ENCODE measurements at places on chromosomes 5 and 9.

GRCh38 chr9:117169089-117169621 lies 245.7 kb downstream of the ASTN2 start:
- no peak for DNase-seq

- DNase-seq, result no peak
Measured at GRCh38 chr5:103480246-103480645, 82.3 kb downstream of the NUDT12 start.

GRCh38 chr9:7375013-7375511 lies 424.5 kb downstream of the DMAC1 start:
- peak; percentile 52 for DNase-seq

DNA sequence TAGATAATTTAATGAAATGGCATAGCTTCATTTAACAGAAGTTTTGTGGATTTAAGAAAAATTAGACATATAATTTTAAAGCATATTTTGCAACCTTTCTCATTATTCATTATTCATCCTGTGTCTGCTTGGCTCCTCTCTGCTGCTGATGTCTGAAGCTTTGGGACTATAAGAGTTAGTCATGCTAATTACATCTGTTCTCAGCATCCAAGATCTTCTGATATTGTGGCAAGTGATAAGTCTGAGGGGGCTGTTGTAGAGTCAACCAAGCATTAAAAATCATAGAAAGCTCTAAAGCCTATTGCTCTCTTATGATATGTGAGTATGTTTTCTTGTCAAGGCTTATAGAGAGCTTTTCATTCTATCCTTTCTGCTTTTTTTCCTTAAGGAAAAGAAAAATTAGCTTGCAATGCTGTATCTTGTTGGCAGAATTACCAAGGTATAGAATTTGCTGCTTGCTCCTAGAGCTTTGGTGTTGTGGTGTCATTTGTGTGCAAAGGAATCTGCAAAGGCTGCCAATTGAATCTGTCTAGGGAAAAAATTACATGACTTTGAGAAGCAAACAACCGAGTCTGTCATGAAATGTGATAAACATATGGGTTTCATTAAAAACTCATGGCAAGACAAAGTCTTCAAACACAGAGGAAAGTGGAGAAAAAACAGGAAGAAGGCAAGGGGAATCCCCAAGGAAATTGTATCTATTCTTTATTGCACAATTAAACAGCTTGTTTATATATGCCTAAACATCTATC lies 156.1 kb upstream of the DAB2 start:
- DNase-seq, result no peak

- DNase-seq, result peak; percentile 55
Measured at GRCh38 chr5:95836544-95836943, 14.0 kb upstream of the GLRX start.

DNA sequence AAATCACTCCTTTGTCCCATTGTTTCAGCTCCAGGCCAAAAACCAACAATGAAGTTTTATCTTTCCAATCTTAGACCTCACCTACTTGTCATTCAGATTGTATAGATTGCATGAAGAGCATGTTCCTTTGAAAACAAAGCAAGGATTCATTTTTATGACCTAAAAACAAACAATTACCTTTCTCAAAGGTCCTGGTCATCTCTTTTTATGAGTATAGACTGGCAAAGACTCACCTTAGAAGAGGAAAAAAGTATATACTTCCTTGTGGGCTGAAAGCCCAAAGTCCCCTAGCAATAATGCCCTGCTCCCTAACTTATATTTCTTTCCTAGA lies 28.4 kb upstream of the TLE1 start:
- DNase-seq, result no peak

DNA sequence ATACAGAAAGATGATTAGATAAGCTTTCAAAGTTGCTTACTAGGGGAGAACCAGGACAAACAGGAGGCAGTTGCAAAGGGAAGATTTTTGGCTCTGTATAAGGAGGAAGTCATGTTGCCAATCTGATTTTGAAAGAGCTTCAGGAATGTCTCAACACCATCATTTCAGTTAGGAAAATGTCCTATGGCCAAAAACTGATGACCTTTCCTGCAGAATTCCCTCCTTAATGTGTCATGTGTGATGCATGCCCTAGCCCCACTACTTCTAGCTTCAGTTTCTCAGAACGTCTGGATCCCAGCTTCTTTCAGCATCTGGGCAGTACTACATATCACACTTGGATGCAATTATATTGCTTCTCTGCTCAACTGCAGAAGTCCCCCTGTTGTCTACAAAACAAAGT lies 211.5 kb upstream of the NREP start:
- DNase-seq, result no peak

DNA sequence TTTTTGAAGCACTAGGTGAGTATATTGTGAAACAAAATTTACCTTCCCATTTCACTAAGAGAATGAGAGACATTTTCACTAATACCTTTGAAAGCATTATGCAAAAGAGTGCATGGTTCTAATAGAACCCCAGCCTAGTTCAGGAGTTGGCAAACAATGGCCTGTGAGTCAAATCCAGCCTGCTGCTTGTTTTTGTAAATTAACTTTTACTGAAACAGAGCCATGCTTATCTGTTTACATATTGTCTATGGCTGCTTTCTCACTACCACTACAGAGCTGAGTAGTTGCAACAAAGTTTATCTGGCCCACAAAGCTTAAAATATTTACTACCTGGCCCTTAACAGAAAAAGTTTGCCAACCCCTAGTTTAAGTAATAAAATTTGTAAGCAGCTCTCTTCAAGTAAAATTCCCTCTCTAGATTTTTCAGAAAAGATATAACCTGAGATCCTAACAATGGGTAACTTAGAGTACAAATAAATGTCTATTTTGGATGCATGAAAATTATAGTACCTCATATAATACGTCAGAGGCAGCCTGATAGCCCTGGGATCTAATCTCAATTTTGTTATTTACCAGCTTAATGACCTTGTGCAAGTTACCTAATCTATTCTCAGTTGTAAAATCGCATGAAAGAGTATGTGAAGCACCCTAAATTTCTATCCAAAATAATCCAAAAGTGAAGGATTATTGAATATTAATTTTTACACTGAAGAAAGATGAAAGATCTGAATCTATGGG lies 50.7 kb upstream of the ARL15 start:
- no peak for DNase-seq
